ENCODE measurements at places on chromosomes 1 and 21.

GRCh38 chr1:154874465-154874864 lies 4.4 kb upstream of the KCNN3 start:
- H3K27ac ChIP-seq: no peak overlapping the region
- peaks cover 58% of the 10 kb centered on the region for H3K27me3 ChIP-seq
- no peak overlapping the region for H3K4me3 ChIP-seq
- H3K36me3 ChIP-seq: no peaks in the 10 kb centered on the region

DNA sequence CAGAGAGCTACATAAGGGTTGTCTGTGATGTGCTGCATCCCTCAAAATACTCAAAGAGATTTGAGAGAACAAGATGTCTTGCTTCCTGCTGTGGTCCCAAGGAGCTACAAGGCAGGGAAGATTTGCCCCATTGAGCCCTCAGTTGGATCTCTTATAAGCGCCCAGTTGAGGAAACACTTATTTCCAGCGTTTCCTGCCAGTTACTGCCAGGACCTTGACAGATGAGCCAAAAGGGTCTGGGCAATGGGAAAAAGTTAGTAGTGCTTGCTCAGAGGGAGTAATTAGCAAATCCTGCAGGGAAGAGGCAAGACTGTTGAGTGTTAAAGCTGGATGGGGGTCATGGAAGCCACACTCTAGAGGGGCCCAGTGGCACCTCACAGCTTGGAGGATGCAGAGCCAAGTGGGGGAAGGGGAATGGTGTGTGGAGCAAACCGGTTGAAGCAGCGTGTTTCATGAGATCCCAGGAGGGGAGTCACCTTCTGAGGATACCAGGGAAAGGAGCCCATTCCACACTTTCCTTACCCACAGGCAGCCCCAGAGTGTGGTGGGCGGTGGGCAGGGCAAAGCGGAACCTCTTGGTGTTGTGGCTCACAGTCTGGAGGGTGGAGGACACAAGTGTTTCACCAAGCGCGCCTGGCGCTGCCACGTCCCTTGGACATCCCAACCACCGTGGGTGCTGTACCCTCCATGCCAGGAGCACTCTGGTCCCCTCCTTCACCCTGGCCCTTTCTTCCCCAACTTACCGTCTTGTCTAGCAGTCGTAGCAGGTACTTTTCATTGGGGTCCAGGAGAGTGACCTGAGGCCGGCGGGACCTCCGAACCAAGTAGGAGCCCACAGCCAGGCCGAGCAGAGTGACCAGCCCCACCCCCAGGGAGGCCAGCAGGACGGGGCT lies 805 bp downstream of the CYB5R1 start:
- peak; percentile 80 for DNase-seq
- peak overlapping the region; percentile 98 for H3K4me3 ChIP-seq
- H3K36me3 ChIP-seq: peaks cover 32% of the 10 kb centered on the region
- peak overlapping the region; percentile 81 for H3K27ac ChIP-seq
- H3K27me3 ChIP-seq: no peaks in the 10 kb centered on the region
- H3K4me1 ChIP-seq: peaks cover 38% of the 10 kb centered on the region

GRCh38 chr1:111841189-111841588 lies 85.5 kb downstream of the DDX20 start:
- no peak for DNase-seq
- no peak overlapping the region for H3K4me3 ChIP-seq
- H3K4me1 ChIP-seq: no peaks in the 10 kb centered on the region
- H3K27ac ChIP-seq: no peak overlapping the region
- H3K27me3 ChIP-seq: no peaks in the 10 kb centered on the region

- peaks cover 8% of the 10 kb centered on the region for H3K4me1 ChIP-seq
- H3K36me3 ChIP-seq: no peaks in the 10 kb centered on the region
- H3K27me3 ChIP-seq: peaks cover 4% of the 10 kb centered on the region
These were observed 138.9 kb downstream of the FOXD2 start for GRCh38 chr1:47576758-47577115.

- H3K27ac ChIP-seq: no peak overlapping the region
- H3K4me3 ChIP-seq: no peak overlapping the region
- peaks cover 16% of the 10 kb centered on the region for H3K4me1 ChIP-seq
- no peaks in the 10 kb centered on the region for H3K27me3 ChIP-seq
These were observed 30.5 kb upstream of the THEM4 start for GRCh38 chr1:151939779-151940178.

DNA sequence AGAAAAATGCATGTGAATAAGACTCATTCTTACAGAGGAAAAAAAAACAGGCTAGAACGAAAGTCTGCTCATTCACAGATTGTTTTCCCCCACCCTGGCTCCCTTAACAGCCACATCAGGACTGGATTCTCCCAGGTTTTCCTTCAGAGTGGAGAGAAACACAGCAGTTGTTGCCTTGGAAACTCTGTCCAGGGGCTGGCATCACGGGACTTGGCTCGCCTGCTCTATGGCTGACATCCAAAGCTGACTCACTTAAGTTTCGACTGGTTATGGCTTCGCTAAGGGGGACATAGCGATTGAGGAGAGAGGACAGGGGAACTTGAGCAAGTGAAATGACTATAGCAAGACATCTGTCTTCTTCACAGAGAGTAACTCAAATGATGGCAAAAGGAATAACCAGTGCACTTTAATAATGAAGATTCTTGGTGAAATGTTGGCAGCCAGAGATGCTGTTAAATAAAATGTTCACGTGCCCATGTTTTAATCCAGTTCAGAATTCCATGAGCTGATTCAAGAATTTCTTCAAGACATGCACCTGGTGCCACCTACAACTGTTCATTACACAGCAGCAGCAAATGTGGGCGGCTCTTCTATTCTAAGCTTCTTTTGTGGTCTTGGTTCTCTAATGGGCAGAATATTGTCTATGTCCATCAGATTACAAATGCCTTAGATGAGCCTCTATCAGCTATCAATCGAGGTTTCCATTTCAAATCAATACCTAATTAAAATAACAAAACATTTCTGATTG lies 21.8 kb downstream of the MIS18A start:
- peaks cover 21% of the 10 kb centered on the region for H3K4me1 ChIP-seq
- no peak overlapping the region for H3K4me3 ChIP-seq
- H3K27ac ChIP-seq: peak overlapping the region; percentile 2
- peak; percentile 94 for DNase-seq
- no peaks in the 10 kb centered on the region for H3K27me3 ChIP-seq

DNA sequence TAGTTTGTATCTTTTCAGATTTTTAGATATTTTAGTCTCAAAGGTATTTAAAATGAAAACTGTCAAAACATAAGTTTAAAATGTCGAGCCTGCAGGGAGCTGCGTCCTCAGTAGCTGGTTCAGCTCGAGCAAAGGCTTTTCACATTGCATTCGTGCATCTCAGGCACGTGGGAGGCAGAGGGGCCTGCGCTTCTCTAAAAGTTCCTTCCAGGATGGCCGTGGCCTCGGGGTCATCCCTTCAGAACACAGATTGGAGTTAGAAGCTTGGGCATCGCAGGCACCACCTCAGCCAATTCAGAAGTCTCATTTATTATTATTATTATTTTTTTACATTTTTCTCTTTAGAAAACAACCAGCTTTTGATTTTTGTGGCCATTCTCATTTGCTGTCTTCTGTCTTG lies 66.9 kb upstream of the DIP2A start:
- no peak overlapping the region for H3K27ac ChIP-seq
- H3K36me3 ChIP-seq: no peaks in the 10 kb centered on the region
- no peak overlapping the region for H3K4me3 ChIP-seq

GRCh38 chr1:164660412-164660772 lies 101.4 kb downstream of the PBX1 start:
- H3K27me3 ChIP-seq: no peaks in the 10 kb centered on the region
- no peak overlapping the region for H3K4me3 ChIP-seq
- no peak for DNase-seq
- H3K36me3 ChIP-seq: no peaks in the 10 kb centered on the region
- H3K4me1 ChIP-seq: no peaks in the 10 kb centered on the region
- no peak overlapping the region for H3K27ac ChIP-seq

DNA sequence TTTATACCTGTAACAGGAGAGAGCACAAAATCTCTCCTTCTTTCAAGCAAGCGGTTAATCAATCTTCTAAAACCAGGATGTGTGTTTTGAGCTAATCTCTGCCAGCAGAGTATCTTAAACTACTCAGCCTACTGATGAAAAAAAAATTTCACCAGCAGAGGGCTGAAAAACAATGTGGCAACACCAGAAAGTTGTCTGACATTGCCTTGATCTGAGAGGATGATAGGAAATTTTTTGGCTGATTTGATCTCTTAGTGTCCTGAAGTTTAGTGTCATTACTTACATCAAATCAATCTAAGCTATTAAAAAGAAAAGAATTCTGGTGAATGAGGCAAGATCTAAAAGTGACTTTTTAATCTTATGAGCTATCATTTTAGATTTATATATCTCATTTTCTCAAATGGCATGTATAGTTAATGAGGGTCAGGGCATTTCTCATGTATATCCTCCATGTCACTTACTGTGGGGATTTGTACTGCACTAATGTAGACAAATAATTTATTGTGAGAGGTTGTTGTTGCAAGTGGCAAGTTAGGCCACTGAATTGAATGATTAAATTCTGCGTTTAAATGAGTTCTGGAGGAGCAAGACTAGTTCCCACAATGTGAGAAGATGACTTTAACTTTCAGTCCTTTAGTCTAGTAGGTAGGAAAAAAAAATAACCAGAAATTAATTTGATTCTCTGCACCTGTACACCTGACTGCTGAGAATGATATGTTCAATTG lies 10.9 kb downstream of the ADAMTS1 start:
- H3K4me1 ChIP-seq: peaks cover 14% of the 10 kb centered on the region
- no peak overlapping the region for H3K4me3 ChIP-seq
- H3K36me3 ChIP-seq: peaks cover 31% of the 10 kb centered on the region
- no peak for DNase-seq
- peak overlapping the region; percentile 21 for H3K27ac ChIP-seq
- H3K27me3 ChIP-seq: no peaks in the 10 kb centered on the region

GRCh38 chr1:236176337-236177336 lies 34.3 kb downstream of the GPR137B start:
- peaks cover 3% of the 10 kb centered on the region for H3K4me1 ChIP-seq
- H3K36me3 ChIP-seq: peaks cover 3% of the 10 kb centered on the region
- no peak overlapping the region for H3K4me3 ChIP-seq
- H3K27ac ChIP-seq: no peak overlapping the region
- no peaks in the 10 kb centered on the region for H3K27me3 ChIP-seq

GRCh38 chr1:30727824-30728223 lies 4.4 kb upstream of the MATN1 start:
- no peaks in the 10 kb centered on the region for H3K27me3 ChIP-seq
- DNase-seq: peak; percentile 89
- H3K4me3 ChIP-seq: no peak overlapping the region
- H3K36me3 ChIP-seq: no peaks in the 10 kb centered on the region
- no peaks in the 10 kb centered on the region for H3K4me1 ChIP-seq
- no peak overlapping the region for H3K27ac ChIP-seq

GRCh38 chr1:39359028-39359570 lies 132.3 kb upstream of the BMP8A start:
- H3K27me3 ChIP-seq: no peaks in the 10 kb centered on the region
- H3K36me3 ChIP-seq: peaks cover 64% of the 10 kb centered on the region
- H3K4me1 ChIP-seq: no peaks in the 10 kb centered on the region
- H3K4me3 ChIP-seq: no peak overlapping the region
- no peak for DNase-seq

DNA sequence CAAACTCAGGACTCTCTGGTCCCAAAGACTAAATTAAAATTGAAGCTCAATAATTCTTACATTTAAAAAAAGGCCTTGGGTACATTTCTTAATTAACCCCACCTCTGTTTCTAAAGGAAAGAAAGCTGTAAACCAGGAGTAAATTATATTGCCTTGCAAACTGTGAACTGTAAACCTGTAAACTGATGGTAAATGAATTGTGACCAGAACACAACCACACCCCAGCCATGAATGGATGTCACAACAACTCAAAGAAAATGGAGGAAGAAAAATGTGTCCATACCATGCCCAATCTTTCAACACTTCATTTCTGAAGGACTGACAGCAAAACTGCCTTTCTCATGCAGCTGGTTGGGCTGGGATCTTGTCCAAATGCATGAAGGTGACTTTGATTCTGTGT lies 171.3 kb upstream of the C1orf87 start:
- H3K4me3 ChIP-seq: no peak overlapping the region
- H3K27ac ChIP-seq: no peak overlapping the region
- no peak for DNase-seq
- no peaks in the 10 kb centered on the region for H3K36me3 ChIP-seq
- no peaks in the 10 kb centered on the region for H3K4me1 ChIP-seq

GRCh38 chr1:57007948-57008347 lies 42.1 kb upstream of the C8B start:
- H3K36me3 ChIP-seq: no peaks in the 10 kb centered on the region
- no peaks in the 10 kb centered on the region for H3K4me1 ChIP-seq
- H3K4me3 ChIP-seq: no peak overlapping the region
- H3K27ac ChIP-seq: no peak overlapping the region
